Activated T-cell treated with anti-CD3 and anti-CD28 coated beads for 4 hours (primary cell): ENCODE measurements at places on chromosomes 2 and 18.

GRCh38 chr18:74947875-74948274, 261.1 kb downstream of the PTGR3 start:
- no peak for DNase-seq

- no peak for DNase-seq
Observed at GRCh38 chr2:40102447-40102846, 323.4 kb upstream of the THUMPD2 start.

- no peak for DNase-seq
Observed at GRCh38 chr2:39431592-39432316, 5.3 kb downstream of the MAP4K3 start.

- no peak for DNase-seq
Observed at GRCh38 chr18:55731594-55732042, 143.6 kb upstream of the TCF4 start.

- DNase-seq, result no peak
Observed at GRCh38 chr2:181752301-181752700, 72.0 kb upstream of the NEUROD1 start.

DNA sequence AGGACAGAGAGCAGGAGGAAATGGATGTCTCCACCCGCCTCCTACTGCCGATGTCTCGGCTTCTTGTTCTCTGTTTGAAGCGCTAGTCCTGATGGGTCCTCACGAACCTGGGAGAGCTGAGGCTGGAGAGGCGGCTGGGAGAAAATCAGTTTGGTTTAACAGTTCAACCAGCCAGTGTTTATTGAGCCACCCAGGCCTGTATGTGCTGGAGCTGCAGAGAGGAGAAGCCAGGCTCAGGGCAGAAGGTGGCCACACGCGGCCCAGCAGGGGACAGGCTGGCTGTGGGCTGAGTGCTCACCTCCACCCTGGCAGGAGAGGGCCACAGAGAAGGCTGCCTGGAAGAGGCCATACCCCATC, 202.1 kb downstream of the CYP26B1 start:
- DNase-seq, result no peak

- DNase-seq, result no peak
Observed at GRCh38 chr2:188663301-188663700, 310.9 kb upstream of the COL3A1 start.

- no peak for DNase-seq
Observed at GRCh38 chr2:58122040-58122439, 75.4 kb downstream of the VRK2 start.

GRCh38 chr2:26585100-26585499, 56.1 kb downstream of the CIB4 start:
- no peak for DNase-seq

GRCh38 chr2:52959801-52960200, 807.8 kb upstream of the CHAC2 start:
- DNase-seq, result no peak

DNA sequence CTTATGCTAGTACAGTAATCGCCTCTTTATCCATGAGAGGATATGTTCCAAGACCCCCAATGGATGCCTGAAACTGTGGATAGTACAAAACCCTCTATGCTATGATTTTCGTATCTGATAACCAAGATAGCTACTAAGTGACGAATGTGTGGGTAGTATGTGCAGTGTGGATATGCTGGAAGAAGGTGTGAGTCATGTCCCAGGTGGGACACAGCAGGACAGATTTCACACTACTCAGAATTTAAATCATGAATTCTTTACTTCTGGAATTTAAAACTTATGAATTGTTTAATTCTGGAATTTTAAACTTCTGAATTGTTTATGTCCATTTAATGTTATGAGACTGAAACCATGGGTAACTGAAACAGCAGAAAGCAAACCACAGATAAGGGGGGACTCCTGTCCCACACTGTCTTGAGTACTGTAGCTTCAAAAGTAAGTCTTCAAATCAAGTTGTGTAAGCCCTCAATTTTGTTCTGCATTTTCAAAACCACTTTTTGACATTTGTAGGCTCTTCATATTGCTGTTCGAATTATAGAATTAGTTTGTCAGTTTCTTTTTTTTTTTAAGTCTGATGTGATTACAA, 116.0 kb downstream of the LTBP1 start:
- no peak for DNase-seq

GRCh38 chr2:20653695-20654534, 3.0 kb upstream of the HS1BP3 start:
- DNase-seq, result no peak

DNA sequence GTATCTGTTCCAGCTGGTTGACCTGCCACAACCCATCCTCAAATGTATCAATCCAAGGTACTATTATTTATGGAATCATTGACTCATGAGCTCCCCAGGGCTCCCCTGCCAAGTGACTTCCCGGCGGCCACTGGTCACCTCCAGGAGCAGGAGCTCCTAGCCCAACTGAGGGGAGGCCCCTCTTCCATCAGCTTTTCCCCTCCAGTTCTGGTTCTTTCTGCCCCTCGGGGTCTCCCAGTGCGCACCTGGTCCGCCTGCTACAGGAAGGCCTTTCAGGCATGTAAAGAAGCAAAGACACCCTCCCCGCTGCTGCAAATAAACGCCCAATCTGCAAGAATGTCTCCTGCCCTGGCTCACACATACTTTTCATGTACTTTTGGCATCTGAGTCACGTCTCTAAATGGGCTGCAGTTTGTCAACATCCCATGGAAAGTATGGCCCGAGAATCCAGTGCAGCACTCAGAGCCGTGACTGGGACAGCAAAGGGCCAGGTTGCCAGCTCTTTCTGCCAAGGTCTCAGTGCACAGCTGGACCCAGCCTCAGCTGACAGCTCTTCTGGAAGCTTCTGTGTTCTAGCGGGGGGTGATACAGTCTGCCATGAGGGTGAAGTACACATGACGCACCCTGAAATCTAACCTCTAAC, 41.4 kb downstream of the KLHL29 start:
- no peak for DNase-seq

DNA sequence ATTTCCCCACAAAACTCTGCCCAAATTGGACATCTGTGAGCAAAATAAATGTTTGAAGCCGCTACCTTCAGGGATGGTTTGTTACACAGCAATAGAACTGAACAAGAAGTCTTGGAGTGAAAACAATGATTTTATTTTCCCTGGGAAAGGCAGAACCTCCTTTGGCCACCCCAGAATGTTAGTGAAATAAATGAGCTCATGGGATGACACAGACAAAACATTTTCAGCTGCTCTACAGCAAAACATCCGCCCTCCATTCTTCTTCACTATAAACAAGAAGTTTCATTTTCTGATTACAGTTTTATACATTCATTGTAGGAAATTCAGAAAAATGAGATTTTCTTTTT, 4.3 kb upstream of the EFHD1 start:
- DNase-seq, result no peak

GRCh38 chr2:104976603-104977120, 61.2 kb upstream of the MRPS9 start:
- DNase-seq, result no peak

GRCh38 chr18:36905571-36905970, 76.6 kb downstream of the KIAA1328 start:
- no peak for DNase-seq

- DNase-seq, result no peak
Observed at GRCh38 chr2:120881981-120882788, 146.5 kb downstream of the GLI2 start.

- no peak for DNase-seq
Observed at GRCh38 chr2:98869272-98869641, 66.8 kb downstream of the CRACDL start.

- DNase-seq, result no peak
Observed at GRCh38 chr2:86045541-86045940, 60.1 kb downstream of the POLR1A start.

GRCh38 chr2:160491911-160492371, 1.7 kb downstream of the RBMS1 start:
- no peak for DNase-seq

DNA sequence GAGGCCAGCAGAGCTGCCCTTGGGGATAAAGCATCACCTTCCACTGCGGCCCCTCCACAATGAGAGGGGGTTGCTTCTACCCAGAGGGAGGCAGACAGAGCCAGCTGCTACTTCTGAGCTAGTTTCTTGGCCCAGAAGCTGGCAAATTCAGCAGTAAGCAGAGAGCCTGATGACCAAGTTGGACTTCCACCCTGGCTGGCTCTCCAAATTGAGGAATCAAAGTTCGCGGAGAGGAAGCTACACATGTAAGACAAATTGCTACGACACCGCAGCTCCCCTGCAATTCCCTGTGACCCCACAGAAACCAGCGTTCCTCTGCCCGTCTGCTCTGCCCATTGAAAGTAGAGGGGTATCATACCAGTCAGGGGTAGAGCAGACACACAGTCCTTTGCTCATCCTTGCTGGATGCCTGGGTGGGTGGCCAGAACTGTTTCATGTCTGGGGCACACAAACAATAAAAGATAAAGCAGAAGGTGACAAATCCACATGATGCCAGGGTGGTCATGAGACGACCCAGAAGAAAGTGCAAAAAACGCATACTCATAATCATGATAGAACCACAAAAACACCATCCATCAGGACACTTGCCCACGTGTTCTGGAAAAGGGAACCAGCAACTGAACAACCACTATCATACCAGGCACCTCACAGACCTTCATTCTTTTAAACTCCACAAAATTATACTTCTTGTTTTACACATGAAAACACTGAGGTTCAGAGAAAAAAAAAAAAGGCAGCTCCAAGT, 5.4 kb downstream of the TFCP2L1 start:
- no peak for DNase-seq

GRCh38 chr2:230956827-230957755, 32.0 kb upstream of the GPR55 start:
- DNase-seq, result no peak

DNA sequence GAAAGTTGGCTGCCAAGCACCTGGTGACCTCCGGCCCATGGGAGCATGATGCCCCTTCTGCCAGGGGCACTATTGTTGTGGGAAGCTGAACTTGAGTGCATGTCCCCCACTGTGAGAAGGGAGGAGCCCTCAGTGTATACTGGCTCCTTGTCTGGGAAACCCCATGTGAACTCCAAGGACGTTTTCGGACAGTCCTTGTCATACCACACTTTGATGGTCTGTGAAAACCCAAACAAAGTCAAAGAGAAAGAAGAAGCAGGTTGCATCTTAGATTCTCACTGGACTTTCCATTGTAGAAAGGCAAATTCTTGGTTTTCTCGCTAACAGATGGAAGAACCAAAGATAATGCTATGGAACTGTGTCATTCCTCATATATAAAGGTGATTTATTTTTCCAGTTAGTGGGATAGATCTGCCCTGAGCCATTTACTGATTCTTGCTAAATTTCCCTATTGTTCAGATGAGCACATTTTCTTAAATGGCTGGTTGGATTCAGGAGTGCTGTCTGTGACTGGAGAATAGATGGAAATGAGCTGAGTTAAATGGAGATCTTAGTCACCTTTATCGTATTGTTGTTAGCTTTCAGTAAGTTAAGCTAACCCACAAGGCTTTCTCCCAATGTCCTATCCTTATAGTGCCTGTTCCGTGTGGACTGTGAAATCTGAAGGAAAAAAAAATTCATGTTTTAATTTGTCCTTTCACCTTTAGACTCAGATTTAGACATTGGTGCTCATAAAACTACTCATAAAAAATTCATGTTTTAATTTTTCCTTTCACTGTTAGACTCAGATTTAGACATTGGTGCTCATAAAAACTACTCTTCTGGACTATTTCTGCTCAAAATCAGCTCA, 166.6 kb downstream of the ACTR3 start:
- no peak for DNase-seq

DNA sequence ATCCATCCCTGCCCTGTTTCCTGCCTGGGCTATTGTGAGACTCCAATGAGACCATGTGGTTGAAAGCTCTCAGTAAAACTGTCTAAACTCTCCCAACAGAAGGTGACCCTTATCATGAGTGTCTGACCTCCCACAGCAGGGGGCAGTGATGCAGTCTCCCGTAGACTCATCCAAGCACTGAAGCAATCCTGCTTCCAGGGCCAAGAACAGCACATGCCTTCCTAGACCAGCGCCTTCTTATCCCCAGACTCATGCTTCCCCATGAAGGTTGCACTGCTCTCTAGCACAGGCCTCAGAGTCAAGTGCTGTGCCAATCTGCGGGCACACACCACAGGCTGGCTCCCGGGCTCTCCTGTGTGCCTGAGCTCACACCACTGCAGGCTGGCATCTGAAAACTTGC, 112.3 kb downstream of the TNS1 start:
- no peak for DNase-seq

- no peak for DNase-seq
Observed at GRCh38 chr2:24021122-24021998, 11.5 kb downstream of the MFSD2B start.

DNA sequence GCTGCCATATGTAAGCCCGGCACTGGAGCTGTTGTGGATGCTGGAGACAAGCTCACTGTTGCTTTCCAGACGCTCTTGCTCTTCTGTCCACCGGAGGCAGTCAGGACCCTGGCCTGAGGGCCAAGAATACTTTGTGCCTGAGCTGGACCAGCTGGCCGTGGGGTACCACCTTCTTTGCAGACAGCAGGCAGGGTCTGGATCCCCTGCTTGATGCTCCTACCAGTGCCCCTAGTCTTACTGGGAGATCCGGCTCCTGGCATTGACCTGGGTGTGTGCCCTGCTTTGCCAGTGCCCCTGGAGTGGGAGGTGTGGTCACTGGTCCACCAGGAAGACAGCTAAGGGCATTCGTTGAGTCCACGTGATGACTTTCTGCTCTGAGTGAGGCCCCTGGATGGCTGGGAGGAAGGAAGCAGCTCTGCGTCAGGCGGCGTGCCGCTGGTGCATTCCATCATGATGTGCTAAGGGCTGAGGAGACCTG, 59.3 kb downstream of the LRRFIP1 start:
- no peak for DNase-seq

GRCh38 chr18:79579807-79580497, 99.7 kb upstream of the CTDP1 start:
- no peak for DNase-seq

DNA sequence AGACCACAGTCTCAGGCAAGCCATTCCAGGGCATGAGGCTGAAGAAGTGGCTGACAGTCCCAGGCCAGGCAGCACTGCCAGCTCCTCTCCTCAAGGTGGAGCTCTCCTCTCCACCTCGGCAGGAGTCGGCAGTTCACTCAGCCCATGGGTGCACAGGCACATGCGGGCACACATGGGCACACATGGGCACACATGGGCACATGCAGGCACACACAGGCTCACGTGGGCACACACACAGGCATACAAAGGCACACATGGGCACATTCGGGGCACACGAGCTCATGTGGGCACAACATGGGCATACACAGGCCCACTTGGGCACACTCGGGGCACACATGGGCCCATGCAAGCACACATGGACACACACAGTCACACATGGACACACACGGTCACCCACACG, 65.3 kb upstream of the TAF1B start:
- no peak for DNase-seq

DNA sequence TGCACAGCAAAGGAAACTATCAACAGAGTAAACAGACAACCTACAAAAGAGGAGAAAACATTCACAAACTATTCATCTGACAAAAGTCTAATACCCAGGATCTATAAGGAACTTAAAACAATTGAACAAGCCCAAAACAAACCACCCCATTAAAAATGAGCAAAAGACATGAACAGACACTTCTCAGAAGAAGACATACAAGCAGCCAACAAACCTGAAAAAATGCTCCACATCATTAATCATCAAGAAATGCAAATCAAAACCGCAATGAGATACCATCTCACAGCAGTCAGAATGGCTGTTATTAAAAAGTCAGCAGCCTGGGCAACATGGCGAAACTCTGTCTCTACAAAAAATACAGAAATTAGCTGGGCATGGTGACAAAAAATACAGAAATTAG, 110.2 kb upstream of the LDLRAD4 start:
- no peak for DNase-seq

GRCh38 chr18:58101291-58101794, 57.3 kb downstream of the NEDD4L start:
- no peak for DNase-seq
